ENCODE measurements at places on chromosomes 7 and 10.
A peak's percentile ranks its signal among the peaks of the same experiment; 100 is the strongest.

DNA sequence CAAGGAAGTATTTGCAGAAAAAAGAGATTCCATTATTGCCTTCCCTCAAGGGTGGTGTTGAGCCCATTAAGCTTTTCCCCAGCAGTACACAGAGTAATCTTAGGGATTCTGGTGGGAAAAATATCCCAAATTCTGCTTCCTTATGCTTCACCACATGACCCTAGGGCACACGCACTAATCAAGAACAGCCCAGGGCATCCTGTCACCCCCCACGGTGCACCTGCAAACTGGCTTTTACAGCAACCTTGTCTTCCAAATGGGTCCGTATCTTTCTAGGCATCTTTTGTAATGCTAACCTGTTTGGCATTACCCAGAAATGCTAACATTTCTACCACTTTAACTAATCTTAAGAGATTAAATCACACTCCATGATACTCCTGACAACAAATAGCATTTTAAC is 926 bp upstream of the C7orf33 start:
- DNase-seq = no peak

- DNase-seq = no peak
These were observed 27.1 kb downstream of the FOXK1 start for GRCh38 chr7:4709187-4709586.

DNA sequence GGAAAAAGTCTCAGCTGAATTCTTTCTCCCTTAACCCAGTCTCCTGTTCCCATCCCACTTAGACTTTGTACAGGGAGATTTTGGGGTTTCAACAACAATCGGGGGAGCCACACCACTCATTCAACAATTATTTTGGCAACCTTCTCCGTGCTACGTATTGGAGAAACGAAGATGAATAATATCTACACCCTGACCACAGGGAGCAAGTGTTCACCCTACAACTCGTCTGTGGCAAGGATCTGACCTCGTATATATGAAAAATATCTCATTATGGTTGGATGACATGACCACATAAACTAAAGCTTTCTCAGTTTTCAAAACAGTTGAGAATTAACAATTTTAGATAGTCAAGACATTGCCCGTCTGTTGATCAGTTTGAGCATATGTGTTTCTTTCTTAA is 302.1 kb downstream of the CACNA2D1 start:
- no peak for DNase-seq

GRCh38 chr7:140656548-140657515 is 15.9 kb upstream of the ADCK2 start:
- peak; percentile 19 for DNase-seq

GRCh38 chr10:47291682-47292081 is 8.3 kb upstream of the GDF10 start:
- no peak for DNase-seq

DNA sequence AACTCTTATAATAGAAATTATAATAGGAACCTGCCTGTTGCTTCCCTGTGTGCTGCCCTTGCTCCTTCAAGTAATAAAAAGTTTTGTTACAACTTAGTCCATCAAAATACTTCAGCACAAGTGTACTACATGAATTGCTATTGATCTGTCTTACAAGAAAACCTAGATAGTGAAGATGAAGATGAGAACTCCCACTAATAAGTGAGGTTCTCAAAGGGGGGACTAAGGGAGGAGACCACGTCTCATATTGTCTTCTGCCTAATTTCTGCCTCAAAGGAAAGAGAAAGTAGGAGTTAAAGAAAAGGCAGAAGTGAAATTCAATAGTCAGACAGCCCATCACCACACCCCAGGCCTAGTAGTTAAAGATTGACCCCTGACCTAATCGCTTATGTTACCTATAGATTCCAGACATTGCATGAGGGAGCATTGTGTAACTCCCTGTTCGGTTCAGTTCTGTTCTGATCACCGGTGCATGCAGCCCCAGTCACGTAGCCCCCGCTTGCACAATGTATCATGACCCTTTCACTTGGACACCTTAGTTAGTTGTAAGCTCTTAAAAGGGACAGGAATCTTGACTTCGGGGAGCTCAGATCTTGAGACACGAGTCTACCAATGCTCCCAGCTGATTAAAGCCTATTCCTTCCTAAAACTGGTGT is 18.2 kb upstream of the CHST3 start:
- DNase-seq = no peak

- DNase-seq = no peak
These were observed 52.9 kb downstream of the IKZF1 start for GRCh38 chr7:50357426-50357825.

DNA sequence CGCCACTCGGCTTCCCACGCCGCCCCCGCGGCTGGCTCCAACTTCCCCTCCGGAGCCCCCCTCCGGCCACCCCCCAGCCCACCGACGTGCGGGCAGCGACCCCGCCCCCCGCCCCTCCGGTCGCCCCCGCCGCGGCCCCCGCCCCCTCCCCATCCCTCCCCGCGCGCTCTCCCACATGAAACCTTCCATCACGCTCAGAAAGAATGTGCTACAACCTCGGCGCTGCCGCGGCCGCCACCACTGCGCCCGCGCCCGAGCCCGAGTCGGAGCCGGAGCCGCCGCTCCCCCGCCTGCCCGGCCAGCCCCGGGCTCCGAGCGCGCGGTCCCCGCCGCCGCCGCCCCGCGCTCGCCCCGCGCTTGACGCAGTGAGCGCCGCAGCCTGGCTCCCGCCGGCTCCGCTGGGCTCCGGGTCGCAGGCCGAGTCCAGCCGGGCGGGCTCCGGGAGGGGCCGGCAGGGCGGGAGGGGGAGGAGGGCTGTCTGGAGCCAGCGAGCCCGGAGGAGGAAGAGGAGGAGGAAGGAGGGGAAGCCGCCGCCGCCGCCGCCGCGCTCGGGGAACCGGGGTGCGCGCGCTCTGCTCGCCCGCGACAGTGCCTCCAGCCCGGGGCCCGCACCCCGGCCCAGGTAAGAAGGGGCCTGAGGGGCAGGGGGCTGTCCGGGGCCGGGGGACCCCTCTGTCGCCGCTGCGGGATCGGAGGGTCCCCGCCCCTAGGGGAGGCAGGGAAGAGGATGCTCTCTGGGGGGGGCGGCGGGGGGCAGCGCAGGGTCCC is 4.3 kb upstream of the ELFN1 start:
- no peak for DNase-seq

DNA sequence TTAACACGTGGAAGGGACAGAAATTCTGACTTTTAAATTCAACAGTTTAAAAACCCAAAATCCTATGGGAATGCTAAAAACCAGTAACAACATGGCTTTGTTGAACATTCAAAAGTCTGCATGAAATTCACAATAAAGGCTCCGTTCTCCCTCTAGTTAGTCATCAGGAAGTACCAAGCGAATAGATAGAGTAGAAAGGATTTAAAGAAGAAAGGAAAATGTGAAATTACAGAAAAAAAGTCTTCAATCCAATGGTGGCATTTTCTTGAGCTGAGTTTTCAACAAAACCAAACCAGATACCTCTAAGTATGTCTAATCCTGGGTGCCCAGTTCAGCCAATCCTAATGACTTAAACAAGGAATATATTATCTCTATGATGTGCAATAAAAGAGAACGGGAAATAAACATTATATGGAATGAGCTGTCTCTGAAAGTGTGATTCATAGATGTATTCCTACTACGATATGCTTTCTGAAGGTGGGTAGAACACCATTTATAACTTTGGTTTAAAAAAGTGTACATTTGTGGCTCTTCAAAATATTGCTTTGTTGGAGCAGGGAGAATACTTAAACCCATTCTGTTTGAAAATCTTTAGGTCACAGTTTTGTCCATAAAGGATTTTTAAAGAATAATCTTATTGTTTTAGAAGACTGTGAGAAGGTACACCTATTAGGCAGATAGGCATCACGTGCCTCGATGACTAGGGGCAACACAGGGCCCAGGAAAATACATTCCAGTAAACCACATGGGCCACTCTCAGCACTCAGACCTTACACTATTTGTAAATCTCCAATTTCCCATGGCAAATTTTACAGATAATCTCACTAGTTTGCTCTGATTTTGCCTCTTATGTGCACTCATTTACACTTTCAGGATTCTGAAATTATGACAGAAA is 87.7 kb downstream of the CUBN start:
- DNase-seq = no peak

GRCh38 chr7:143882604-143883078 is 19.3 kb downstream of the TCAF1 start:
- no peak for DNase-seq

- no peak for DNase-seq
These were observed 184.3 kb downstream of the FOXP2 start for GRCh38 chr7:114598946-114599345.

DNA sequence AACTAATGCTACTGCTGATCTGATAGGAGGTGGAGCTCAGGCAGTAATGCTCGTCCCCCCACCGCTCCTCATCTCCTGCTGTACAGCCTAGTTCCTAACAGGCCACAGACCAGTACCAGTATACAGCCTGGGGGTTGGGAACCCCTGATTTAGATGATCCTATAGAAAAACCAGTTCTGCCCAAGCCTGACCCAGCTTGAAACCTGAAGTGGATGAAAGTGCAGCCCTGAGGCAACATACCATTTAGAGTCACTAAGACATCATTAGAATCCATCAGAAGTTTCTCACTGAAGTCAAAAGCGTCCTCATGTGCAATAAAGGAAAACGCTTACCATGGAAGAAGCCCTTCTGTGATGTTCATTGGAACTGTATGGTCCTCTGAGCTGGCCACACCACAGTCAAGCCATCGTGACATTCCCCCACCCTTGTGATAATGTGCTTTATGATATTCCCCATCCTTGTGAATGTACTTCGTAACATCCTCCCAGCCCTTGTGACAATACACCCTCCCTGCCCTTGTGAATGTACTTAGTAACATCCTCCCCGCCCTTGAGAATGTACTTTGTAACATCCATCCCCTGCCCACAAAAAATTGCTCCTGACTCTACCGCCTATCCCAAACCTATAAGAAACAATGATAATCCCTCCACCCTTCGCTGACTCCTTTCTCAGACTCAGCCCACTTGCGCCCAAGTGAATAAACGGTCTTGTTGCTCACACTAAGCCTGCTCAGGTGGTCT is 65.9 kb upstream of the HECTD2 start:
- DNase-seq = no peak

DNA sequence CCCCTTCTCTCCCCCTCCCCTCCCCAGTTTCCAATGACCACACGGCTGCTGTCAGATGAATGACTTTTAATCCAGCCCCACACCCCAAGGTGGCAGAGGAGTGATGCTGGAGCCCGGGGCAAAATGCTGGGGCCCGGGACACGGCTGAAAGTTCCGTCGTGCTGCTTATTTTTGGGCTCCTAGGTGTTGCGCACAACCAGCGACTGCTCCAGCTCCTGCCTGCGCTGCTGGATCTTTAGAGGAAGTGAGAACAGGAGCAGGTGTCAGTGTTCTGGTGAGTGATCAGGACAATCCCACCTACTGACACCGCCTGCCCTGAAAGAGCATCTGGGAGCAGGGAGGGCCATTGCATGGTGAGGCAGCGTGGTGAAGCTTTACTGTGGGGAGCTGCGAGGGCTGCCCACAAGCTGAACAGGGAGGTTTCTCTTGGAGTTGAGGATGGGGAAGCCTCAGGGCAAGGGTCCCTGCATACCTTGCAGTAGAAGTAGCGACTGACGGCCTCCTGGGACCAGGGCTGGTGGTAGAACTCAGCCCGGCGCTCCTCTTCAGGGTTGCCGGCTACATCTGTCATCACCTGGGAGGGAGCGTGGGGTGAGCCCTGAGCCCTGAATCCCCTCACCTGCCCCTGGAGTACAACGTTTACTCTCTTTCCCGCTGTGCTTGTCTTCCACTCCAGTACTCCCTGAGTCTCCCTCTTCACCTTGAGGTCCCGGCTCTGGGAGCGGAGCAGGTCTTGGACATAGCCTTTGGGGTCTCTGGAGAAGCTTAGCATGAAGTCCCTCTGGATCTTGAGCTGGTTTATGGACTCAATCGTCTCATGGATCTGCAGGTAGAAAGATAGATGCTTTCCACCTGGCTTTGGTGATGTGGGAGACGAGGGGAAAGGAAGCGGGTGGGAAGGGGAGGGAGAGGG is 6.9 kb downstream of the CHPF2 start:
- DNase-seq = no peak
